ENCODE measurements at places on chromosomes 12 and 14.

- DNase-seq: no peak
These were observed 55.5 kb upstream of the ESRRB start for GRCh38 chr14:76320486-76320885.

DNA sequence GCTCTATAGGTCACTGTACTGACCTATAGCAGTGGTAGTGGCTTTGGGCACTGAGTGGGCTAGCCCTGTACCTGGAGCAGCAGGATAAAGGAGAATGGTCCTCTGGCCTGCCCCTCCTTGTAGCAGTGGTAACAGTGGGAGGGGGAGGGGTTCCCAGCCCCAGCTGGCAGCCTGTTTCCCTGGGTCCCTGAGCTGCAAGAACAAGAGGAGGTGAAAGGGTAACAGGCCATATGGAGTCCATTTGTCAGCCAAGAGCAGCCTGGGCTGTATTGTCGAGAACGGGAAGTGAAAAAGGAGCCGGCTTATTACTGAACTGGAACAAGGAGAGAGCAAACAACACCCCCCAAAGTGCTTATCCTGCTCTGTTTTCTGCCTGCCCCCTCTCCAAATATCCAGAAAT lies 73.8 kb upstream of the SRSF5 start:
- no peak for DNase-seq

DNA sequence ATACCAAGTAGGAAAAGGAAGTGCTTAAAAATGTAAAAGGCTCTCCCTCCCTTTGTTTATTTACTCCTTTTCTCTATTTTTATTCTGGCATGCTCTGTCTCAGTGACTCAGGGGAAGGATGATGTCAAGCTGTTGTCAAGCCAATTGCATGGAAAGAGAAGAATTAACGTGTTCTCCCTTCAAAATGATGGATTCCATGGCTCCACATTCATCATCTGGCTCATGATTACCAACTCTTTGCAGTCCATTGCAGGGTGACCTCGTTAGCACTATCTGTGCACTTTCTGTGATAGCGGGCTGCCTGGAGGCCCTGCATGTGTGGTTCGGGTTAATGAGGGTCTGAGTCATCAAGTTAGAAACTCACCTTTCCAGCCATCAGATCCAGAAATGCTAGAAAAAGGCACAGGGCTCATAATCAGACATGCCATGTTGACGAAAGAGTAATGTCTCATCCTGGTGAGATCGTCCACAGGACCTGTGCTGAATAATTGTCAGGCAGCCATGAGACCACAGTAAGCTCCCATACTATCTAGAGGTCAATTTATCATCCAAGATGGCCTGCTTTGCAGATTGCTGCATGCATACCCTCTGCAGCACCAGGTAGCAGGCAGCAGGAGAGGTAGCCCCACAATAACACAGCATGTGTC lies 79.2 kb upstream of the BTG1 start:
- no peak for DNase-seq

- no peak for DNase-seq
These were observed 72.9 kb upstream of the ELK3 start for GRCh38 chr12:96121271-96121711.

GRCh38 chr14:81535396-81536164 lies 1.9 kb upstream of the SEL1L start:
- DNase-seq: no peak

DNA sequence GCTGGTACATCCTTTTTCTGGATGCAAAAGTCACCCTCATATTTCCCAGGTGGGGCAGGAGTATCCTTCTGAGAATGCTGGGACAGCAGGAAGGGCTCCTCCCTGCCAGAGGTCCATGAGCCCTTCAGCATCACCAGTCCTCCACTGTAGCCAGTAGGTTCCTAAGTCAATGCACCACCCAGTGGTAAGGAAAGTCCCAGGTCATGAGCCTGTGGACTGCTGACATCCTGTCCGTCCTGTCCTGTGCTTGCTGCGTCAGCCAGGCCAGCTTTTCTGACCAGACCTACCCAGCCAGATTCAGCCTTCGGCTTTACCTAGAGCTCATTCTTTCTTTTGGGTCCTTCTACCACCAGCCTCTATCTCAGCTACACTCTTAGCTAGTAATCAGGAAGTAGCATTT lies 23.0 kb upstream of the ACTN1 start:
- no peak for DNase-seq

- no peak for DNase-seq
These were observed 275.8 kb downstream of the SLC6A15 start for GRCh38 chr12:84636801-84637290.

- DNase-seq: peak; percentile 92
These were observed 44.5 kb downstream of the KDM2B start for GRCh38 chr12:121536054-121536898.

DNA sequence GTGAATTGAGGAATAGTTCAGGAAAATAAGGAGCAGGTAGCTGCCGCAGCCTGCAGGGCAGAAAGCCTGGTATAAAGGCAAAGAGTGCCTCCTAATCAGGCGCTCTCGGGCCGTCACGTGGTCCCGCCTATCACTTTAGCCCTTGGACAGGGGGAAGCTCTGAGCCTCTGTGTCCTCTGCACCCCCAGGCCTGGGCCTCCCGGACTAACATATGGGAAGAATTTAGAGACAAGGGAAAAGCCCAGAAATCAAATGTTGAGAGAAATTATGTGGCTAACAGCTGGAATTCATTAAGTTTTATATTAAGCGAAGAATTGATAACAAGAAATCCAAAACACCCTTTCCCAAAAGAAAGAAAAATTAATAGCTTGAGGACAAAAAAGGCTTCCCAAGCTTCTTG lies 417.7 kb downstream of the ATP23 start:
- DNase-seq: no peak

DNA sequence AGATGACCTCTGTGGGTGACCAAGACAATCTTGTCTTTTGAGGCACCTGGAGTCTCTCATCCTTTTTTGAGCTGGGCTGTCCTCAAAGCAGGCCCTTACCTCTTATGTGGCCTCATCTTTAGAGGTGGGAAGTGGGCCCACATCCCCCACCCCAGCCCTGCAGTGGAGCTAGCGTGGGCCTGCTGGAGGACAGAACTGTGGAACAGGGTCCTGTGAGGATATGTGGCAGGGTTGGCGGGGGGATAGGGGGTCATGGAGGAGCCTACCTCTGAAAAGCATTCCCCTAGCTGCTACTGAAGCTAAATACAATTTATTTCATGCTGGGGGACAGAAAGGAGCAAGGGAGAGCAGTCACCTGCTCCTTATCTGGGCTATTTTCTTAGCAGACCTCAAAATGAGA lies 457 bp upstream of the GPD1 start:
- no peak for DNase-seq

DNA sequence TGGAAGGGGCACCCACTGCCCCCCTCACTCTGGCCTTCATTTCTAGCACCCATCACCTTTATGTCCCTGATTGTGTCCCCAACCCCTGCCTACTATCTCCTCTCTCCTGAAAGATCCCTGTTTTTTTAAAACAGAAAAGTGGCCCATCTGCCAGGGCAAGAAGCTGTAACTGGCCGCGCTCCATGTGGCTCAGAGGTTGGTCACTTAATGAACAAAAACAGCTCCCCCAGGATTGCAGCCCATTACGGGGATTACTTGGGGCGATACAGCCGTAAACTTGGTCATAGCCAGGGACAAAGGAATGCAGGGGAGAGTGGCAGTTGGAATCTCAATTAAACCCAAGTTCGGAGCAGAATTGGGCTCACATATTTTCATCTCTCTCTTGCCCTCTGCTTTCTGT lies 34.8 kb upstream of the VSX2 start:
- no peak for DNase-seq

- DNase-seq: no peak
These were observed 41.5 kb downstream of the SNAPC1 start for GRCh38 chr14:61803755-61804154.

DNA sequence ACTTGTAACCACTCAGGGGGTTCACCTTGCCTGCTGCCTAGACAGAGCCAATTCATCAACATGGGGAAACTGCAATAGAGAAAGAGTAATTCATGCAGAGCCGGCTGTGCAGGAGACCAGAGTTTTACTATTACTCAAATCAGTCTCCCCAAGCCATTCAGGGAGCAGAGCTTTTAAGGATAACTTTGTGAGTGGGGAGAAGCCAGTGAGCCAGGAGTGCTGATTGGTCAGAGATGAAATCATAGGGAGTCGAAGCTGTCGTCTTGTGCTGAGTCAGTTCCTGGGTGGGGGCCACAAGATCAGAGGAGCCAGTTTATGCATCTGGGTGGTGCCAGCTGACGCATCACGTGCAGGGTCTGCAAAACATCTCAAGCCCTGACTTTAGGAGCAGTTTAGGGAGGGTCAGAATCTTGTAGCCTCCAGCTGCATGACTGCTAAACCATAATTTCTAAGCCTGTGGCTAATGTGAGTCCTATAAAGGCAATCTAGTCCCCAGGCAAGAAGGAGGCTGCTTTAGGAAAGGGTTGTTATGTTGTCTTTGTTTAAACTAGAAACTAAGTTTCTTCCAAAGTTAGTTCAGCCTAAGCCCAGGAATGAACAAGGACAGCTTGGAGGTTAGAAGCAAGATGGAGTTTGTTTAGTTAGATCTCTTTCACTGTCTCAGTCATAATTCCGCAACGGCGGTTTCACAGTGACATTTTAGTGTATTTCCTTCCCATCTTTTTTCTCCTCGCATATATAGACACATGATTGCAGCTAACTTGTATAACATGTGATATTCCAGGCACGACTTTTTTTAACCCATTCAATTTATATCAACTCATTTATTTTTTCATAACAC lies 68.9 kb upstream of the NCOR2 start:
- DNase-seq: no peak

GRCh38 chr14:73746520-73747378 lies 32.6 kb upstream of the PNMA1 start:
- DNase-seq: no peak

DNA sequence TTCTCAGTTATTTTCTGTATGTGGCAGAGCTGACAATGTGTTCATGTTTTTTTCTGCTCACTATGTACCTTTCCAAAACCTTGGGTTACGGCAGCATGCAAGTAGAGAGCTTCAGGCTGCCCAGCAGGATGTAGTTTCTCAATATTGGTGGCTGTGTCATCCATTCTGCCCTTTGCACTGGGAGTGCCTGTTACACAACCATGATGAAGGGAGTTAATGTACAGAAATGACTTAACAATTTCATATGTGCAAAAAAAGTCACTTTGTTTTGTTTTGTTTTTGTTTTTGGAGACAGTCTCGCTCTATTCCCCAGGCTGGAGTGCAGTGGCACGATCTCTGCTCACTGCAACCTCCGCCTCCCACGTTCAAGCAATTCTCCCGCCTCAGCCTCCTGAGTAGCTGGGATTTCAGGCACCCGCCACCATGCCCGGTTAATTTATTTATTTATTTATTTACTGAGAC lies 6.1 kb upstream of the CNIH1 start:
- no peak for DNase-seq

GRCh38 chr12:48379794-48380193 lies 29.1 kb upstream of the ZNF641 start:
- no peak for DNase-seq

- peak; percentile 18 for DNase-seq
These were observed 7.5 kb downstream of the KLRG1 start for GRCh38 chr12:8996682-8997405.

- DNase-seq: no peak
These were observed 19.6 kb downstream of the ASB2 start for GRCh38 chr14:93956514-93957332.

- DNase-seq: no peak
These were observed 35.6 kb downstream of the PIK3C2G start for GRCh38 chr12:18296909-18297280.

DNA sequence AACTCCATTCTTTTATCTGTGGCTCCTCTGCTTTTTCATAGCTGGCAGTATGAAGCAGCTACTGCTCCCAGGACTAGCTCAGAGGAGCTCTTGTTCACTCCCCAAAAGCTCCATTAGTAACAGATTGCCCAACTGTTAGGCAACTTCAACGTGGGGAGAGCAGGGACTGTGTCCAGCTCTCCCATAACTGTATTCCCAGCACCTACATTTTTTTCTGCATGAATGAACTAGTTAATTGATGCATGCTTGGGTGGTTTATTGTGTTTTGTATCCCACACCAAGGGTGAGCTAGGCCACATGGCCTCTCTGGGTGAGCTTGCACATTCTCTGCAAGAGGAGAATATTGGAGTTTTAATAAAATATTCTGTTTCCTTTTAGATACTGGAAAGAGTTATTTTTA lies 15.2 kb downstream of the STON2 start:
- no peak for DNase-seq

DNA sequence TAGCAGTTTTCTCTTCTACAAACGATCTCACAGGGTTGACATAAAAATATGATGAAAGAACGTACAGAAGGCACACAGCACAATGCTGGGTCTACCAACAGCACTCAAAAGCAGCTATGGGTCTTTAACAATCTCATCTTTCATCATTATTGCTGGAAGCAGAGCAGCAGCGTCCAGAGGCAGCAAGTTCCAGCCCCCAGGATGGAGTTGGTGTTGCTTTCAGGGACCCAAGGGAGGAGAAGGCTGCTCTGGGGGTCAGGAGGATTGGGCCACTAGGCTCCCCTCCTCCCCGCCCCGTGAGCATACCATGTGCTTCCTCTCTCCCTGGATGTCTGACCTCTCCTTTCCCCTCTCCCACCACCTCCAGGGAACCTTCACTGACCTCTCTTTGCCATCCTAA lies 13.3 kb downstream of the KCTD10 start:
- no peak for DNase-seq

GRCh38 chr12:95718006-95718431 lies 72.5 kb downstream of the NTN4 start:
- no peak for DNase-seq

GRCh38 chr12:117412465-117413188 lies 51.2 kb upstream of the NOS1 start:
- DNase-seq: no peak

GRCh38 chr12:123393747-123394146 lies 9.8 kb downstream of the KMT5A start:
- DNase-seq: no peak

DNA sequence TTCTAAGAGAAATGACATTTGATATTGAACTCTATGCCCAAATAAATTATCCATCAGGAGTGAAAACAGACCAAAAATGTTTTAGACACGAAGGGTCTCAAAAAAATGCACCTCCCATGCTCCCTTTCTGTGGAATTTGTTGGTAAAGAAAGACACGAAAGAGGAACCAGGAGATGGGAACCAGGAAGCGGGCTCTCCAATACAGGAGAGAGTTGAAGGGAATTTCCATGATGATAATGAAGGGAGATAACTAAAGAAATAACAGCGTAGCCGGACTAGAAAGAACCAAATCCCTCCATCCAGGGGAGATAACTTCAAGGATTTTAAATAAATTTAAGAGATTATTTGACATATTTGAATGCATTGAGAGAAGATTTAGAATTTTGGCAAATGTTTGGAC lies 183.0 kb downstream of the DUSP6 start:
- DNase-seq: no peak

- DNase-seq: no peak
These were observed 4.3 kb downstream of the EMP1 start for GRCh38 chr12:13200841-13201240.

All from GM12892 (cell line).